ENCODE measurements at places on chromosomes 13 and 19. TPM values are rescaled to one million over a fixed set of nuclear protein-coding genes. Genes with fewer than 3 reads are reported as not detected.

DNA sequence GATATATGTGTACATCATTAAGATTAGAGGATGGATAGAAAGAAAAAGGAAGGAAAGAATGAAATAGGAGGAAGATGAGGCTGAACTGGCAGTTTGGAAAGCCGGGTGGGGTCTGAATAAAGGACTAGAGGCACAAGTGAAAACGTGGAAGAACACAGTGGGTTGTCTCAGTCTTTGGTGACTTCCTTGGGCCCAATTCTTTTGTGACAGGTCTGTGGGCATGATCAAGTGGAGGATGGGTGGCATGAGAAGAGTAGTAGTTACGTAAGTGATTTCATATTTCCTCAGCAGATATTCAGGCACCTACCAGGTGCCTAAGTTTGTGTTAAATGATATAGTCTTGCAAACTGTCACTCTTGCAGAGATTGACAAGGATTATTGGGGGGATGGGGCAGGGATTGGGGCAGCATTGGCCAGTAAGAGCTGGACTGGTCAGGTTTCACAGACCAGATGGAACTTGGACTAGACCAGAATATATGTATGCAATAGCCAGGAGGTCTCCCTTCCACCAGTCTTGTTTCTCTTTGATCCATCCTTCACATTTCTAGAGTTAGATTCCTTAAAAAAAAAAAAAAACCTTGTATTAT, 2.7 kb downstream of the TPP2 start:
- no peak for DNase-seq

GRCh38 chr19:29271911-29272310, 59.0 kb upstream of the UQCRFS1 start:
- DNase-seq, result no peak

DNA sequence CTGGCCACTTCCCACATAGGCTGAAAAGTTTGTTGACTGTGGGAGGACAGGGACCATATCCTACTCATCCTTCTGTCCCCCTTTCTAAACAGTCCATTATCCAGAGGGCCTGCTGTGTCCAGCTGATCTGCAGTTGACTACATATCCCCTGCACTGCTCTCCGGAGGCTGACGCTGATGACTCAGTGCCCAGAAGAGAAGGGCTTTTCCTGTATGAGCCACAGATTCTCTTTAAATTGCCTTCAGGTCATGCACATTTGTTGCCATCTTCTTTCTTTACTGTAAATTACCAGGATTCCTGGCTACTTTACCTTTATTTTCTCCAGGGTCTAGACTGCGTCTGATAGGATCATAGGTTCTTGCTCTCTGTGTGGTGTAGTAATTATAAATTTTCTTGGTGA, 125.2 kb downstream of the LACC1 start:
- no peak for DNase-seq

GRCh38 chr13:37701972-37702371, 103.4 kb upstream of the POSTN start:
- no peak for DNase-seq

GRCh38 chr13:36345438-36346221, 564 bp downstream of the SPART start:
- DNase-seq, result peak; percentile 86

- DNase-seq, result no peak
Observed at GRCh38 chr13:114111577-114111976, 20.8 kb downstream of the RASA3 start.

DNA sequence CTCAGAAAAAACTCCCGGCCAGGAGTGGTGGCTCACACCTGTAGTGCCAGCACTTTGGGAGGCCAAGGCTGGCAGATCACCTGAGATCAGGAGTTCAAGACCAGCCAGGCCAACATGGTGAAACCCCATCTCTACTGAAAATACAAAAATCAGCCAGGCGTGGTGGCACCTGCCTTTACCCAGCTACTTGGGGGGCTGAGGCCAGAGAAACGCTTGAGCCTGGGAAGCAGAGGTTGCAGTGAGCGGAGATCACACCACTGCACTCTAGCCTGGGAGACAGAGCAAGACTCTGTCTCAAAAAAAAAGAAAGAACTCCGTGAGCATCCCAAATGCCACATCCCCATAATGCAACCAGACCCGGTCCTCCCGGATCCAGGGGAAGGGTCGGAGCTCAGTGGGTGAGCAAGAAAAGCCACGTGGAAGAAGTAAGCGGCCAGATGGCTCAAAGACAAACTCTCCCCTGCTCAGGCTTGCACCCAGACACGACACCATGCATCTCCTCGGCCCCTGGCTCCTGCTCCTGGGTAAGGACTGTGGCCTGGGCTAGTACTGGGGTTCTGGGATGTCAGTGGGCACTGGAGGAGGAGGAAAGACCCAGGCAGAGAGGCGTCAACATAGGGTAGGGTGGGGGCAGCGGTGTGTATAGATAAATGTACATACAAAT, 2.7 kb downstream of the CD22 start:
- DNase-seq, result no peak

DNA sequence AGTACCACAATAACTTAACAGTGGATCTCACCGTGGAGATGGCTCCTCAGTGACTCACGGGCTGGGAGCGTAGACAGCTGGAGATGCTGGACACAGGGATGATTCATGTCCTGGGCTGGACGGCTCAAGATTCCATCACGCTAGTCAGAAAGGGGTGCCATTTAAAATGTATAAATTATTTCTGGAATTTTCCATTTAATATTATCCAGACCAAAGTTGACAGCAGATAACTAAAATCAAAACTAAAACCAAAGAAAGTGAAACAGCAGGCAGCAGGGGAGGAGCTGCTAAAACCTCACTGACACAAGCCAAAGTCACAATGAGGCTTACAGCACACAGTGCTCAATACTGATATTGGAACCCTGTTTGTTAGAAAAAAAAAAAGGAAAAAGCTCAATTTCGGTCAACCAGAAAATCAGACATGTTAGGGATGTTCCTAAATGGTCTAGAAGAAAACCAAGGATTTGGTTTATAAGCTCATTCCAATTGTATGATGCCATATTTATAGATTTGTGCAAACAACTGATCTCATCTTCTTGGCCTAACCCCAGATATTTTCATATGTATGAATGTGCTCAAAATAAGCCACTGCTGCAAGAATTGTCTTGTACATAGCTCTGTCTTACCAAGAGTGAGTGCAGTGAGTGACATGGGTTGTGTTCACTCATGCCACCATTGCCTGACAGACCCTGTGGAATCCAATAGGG, 111.8 kb downstream of the SACS start:
- DNase-seq, result no peak

DNA sequence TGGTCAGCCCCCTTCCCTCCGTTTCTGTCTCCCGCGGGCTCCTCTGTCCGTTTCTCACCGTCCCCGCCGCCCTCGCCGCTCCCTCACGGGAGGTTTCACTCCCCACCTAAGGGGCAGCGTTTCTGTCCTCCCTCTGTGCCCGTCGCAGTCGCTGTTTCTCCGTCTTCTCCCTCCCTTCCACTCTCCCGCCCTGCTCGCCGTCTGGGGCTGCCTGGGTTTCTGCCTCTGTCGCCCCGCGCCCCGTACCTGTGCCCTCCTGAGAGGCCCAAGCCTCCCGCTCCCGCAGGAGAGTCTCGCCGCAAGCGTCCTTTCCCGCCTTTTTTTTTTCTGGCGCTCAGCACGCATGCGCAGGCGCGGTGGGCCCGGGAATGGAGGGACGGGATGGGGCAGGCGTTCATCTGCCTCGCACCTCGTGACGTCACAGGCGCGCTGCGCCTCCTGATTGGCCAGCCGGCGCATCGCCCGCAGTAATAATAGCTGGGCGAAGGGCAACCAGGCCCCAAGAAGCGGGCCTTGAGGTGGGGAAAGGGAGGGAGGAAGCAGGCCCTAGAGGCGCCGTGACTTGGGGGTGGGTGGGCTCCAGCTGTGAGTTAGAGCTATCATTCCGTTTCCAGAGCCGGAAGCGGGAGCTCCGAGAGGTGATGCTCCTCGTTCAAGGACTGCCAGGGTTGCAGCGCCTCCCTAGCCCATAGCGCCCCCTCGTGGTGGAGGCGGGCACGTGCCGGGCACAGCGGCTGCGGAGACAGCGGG, 15.4 kb downstream of the SSC5D start:
- peak; percentile 95 for DNase-seq

DNA sequence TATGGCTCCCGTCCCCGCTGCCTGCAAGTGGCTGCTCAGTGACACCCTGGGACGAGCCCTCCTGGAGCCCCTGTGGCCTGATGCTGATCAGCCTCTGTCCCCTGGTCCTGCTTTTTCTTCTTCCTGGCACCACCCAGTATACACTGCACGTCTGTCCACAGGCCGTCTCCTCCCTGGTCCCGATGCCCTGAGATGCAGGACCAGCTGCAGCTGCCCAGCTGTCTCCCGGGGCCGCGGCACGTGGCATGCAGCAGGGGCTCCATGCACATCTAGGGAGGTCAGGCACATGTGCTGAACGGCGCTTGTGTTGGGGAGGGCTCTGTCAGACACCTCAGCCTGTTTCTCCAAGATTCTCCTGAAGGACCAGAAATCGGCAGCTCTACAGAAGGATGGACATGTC, 30.2 kb downstream of the ZFR2 start:
- no peak for DNase-seq

DNA sequence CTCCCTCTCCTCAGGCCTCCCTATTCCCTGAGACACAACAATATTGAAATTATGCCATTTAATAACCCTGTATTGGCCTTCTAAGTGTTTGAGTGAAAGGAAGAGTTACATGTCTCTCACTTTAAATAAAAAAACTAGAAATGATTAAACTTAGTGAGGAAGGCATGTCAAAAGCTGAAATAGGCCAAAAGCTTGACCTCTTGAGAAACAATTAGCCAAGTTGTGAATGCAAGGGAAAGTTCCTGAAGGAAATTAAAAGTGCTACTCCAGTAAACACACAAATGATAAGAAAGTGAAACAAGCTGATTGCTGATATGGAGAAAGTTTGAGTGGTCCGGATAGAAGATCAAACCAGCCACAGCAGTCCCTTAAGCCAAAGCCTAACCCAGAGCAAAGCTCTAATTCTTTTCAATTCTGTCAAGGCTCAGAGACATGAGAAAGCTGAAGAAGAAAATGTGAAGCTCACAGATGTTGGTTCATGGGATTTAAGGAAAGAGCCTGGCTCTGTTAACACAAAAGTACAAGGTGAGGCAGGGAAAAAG, 127.6 kb downstream of the TNFRSF19 start:
- no peak for DNase-seq

DNA sequence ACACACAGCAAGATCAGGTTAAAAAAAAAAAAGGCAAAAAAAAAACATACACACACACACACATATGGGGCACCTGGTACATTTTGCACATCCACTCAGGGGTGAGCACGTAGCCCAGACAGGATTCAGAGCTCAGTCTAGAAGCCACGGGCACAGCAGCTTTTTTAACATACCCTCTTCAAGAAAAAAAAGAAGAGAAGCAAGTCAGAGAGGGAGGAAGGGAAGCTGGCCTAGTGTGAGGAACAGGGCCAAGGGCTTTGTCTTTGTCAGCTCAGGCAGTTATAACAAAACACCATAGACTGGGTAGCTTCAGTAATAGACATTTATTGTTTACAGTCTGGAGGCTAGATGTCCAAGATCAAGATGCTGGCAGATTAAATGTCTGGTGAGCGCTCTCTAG, 2.3 kb upstream of the TPM4 start:
- DNase-seq, result no peak

DNA sequence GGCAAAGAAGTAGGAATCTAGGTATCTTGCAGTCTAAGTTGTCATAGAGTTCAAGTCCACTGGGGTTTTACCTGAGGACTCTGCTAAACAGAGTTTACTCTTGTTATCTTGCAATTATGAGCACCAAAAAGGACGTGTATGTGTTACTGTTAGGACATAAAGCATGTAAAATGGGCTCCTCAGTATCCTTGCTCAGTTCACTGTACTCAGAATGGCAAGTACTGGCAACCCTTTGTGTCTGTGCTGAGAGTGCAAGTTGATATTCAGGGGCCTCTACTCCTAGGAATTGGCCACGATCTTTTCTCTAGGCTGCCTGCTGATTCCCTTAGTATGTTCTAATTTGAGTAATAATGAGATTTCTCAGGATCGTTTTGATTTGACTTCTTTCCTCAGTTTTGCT, 13.3 kb downstream of the TDRD3 start:
- peak; percentile 28 for DNase-seq

DNA sequence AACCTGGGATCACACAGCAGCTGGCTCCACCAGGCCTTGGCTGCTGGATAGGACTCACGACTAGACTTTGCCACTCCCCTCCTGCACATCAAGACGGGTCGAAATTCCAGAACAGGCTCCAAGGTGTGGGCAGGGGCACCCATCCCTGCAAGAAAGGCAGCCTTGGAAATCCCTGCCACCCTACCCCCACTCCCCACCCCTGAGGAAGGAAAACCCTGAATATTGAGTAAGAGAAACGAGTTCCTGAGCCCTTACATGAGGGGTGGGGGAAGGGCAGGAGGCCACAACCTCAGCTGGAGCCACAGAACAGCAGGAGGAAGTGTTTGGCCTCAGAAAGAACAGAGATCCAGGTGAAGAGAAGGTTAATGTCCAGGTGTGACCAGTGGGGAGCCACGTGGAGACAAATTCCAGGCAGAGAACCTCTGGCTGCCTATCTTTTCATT, 20.1 kb downstream of the DEDD2 start:
- DNase-seq, result peak; percentile 68

DNA sequence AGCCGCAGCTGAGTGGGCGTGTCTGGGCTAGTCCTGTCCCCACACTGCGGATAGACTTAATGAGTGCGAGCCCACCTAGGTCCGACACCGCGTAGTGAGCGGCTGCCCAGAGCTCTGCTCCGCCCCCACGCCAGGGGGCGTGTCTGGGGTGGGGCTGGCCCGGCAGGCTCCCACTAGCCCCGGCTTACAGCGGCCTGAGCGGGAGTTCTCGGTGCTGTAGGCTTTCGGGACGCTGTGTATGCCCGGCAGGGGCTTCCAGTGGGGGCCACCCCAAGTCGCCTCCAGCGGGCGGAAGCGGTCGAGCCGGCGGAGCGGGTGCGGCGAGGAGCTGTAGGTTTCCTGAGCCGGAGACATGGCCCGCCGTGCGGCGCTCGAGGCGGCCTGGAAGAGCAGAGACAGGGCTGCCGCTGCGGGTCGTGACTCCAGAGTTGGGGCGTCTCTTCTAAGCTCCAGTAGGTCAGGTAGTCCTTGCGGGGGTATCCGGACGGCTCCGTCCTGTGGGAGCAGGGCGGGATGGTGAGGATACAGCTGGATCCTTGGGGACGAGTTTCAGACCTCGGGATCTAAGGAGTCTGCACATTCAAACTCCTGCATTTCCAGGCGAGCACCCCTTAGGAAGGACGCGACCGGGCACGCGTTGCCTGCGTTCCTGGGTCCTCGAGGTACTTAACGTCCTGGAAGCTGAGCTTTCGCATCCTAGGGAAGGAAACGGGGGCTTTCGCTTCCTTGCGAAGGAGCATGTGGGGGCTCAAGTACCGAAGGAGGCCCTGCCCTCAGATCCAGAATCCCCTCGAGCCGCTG, 1.2 kb downstream of the CGB7 start:
- peak; percentile 76 for DNase-seq

GRCh38 chr19:11044431-11044830, 44.8 kb upstream of the LDLR start:
- DNase-seq, result no peak

ITM2B gene
- 139 TPM for total RNA-seq

VSTM1 gene
- not detected for total RNA-seq
